ENCODE measurements at places on chromosomes 16 and 17.

GRCh38 chr16:977896-978295, 3.7 kb upstream of the SOX8 start:
- no peak for DNase-seq

- DNase-seq: no peak
Observed at GRCh38 chr16:13108126-13108525, 206.7 kb downstream of the SHISA9 start.

DNA sequence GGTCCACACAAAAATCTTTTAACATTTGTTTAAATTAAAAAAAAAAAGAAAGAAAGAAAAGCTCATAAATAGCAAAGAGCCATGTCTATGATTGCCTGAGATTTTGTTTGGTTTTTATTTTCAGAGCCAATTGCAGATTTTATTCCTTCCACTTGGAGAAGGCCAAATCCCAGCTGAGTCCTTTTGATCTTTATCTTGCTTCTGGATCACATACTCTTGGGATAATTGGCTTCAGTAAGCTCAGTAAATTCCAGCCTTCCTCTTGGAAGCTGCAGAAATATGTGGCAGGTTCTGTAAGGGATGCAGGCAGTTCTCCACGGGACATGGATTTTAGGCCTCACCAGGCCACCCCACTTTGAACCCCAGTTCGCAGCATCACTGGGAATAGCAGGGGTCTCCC, 63.3 kb upstream of the TMC5 start:
- DNase-seq: no peak

DNA sequence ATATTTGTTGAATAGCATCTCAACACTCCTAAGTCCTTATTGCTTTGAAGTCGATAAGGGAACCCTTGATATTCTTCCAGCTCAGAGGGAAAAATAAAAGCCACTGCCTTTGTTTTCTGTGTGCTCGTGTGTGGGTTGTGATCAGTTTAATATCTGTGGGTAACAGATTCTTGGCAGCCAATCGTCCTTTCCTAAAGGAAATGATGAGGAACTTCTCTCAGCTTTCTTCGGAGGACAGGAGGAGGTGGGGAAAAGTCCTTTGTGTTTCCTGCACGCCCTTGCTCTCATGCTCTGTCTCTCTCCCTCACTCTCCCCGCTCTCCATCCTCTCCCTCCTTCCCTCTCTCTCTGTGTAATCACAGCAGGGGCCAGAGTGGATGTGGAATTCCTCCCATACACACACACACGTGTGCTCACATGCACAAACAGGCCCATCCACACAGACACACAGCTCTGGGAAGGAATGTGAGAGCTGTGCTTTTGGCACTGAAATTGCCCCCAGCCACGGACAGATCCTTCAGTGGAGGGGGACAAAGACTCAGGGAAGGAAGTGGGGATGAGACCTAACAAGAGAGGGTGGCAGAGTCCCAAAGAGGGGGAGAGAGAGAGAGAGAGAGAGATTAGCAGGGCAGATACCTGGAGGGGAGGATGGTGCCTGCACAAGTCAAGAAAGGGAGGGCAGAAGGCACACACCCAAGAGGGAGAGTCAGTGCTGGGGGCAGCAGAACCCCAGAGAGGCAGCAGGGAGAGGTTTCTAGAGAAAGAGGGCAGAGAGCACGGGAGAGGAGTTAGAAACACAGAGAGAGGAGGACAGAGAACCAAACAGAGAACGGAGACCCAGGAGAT, 83.5 kb upstream of the PLCG2 start:
- no peak for DNase-seq

DNA sequence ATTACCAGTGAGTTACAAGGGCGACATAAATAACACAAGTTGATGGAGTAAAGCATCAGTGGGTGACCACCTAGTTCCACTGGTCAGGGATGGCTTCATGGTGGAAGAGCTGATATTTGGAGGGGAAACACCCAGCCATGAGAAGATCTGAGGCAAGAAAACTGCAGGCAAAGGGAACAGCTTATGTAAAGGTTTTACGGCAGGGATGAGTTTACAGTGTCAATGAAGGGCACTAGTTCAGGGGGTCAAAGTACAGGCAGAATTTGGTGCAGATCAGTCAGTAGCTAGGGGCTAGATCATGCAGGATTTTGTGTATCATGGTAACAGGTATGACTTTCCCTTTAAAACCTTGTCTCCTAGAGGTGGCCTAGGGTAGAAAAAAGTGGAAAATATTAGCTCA, 339.6 kb downstream of the PMP22 start:
- no peak for DNase-seq

- DNase-seq: no peak
Observed at GRCh38 chr17:63644846-63645245, 22.6 kb downstream of the MAP3K3 start.

GRCh38 chr16:67277999-67278772, 1.1 kb upstream of the PLEKHG4 start:
- DNase-seq: no peak

- no peak for DNase-seq
Observed at GRCh38 chr16:12576878-12577277, 226.8 kb downstream of the CPPED1 start.

Data from NAMALWA (cell line).